ENCODE measurements at places on chromosomes 1 and 21.

DNA sequence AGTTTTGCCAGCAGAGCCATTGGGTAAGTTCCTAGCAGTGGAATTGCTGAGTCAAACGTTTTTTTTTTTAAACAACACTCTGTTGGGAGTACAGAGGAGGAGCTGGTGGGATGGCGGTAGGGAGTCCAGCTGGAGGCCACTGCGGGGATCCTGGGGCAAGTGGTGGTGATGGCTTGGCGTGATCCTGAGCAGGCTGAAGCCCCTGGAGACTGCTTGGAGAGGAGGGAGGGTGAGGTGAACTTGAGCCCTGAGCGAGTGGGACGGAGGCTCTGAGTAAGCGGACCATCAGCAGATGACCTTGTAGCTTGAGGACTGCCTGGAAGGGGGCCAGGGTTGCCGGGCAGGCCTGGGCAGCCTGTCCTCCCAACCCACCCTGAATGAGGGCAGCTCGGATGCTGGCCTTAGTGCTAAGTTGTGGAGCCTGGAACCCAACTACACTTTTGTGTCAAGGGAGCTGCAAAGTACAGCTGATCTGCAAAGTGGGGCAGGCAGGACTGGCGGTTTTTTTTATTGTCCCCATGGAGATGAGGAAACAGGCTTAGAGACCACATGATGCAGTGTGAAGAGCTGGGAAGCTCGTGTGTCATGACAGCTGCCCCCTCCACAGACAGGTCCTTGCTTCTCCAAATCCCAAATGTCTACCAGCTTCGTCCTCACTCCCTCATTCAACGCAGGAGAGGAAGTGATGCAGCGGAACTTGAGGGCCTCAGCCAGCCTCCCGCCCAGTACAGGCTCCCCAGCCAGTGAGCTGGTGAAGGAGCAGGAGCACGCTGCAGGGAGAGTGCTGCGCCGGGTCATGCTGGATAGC is 20.2 kb downstream of the MRPL37 start:
- DNase-seq: no peak

DNA sequence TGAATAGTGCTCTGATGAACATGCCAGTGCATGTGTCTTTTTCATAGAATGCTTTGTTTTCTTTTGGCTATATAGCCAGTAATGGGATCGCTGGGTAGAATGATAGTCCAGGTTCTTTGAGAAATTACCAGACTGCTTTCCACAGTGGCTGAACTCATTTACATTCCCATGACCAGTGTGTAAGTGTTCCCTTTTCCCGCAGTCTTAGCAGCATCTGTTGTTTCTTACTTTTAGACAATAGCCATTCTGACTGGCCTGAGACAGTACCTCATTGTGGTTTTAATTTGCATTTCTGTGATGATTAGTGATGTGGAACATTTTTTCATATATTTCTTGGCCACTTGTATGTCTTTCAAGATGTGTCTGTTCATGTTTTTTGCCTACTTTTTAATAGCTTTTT is 784.5 kb downstream of the USP25 start:
- no peak for DNase-seq

DNA sequence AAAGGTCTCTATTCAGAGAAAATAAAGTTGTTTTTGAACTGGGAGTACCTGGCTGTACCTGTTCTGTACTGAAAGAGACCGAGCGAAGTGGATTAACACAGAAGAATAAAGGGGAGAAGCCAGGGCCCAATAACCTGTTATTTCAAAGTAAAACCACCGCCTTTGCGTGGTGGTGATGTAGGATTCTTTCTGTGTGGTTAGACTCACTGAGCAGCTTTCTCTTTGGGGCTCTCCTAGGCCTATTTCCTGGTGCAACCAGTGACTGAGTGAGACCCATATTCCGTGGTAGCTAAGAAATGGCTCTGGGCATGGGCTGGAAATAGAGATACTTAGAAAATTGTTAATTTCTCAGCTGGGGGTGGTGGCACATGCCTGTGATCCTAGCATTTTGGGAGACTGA is 99.9 kb downstream of the XCL2 start:
- no peak for DNase-seq

GRCh38 chr1:156465747-156466365 is 34.7 kb downstream of the MEF2D start:
- DNase-seq: no peak

DNA sequence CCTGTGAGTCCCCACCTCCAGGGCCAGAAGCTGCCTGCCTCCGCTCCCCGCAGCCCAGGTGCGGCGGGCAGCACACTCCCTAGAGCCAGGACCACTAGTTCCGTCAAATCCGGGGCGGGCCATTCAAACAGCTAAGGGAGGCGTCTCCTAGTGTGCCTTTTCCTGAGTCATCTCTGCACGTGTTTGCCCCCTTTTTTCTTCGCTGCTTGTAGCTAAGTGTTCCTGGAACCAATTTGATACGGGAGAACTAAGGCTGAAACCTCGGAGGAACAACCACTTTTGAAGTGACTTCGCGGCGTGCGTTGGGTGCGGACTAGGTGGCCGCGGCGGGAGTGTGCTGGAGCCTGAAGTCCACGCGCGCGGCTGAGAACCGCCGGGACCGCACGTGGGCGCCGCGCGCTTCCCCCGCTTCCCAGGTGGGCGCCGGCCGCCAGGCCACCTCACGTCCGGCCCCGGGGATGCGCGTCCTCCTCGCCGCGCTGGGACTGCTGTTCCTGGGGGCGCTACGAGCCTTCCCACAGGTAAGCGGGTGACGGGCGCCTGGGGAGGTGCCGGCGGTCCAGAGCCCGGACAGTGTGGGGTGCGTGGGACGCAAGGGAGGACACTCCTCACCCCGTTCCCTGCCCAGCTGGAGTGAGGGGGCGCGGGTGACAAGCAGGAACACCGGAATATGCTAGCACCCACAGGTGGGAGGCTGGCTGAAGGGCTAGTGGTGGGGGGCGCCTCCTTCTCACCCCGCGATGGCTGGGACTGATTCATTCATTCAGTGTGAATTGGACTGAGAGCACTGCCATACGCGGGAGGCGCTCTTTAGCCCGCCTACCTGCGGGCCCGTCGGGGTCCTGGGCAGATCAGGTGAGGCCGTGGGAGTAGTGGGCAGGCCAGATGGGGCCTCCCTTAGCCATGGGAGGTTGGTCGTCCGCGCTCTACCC is at the start of gene TNFRSF8:
TNFRSF8 (plus strand) TSS at position 163 of the 932 bp plus-strand sequence; CDS start at position 459, 296 bp downstream.
- no peak for DNase-seq

GRCh38 chr1:235831148-235831547 is 35.6 kb downstream of the LYST start:
- no peak for DNase-seq

DNA sequence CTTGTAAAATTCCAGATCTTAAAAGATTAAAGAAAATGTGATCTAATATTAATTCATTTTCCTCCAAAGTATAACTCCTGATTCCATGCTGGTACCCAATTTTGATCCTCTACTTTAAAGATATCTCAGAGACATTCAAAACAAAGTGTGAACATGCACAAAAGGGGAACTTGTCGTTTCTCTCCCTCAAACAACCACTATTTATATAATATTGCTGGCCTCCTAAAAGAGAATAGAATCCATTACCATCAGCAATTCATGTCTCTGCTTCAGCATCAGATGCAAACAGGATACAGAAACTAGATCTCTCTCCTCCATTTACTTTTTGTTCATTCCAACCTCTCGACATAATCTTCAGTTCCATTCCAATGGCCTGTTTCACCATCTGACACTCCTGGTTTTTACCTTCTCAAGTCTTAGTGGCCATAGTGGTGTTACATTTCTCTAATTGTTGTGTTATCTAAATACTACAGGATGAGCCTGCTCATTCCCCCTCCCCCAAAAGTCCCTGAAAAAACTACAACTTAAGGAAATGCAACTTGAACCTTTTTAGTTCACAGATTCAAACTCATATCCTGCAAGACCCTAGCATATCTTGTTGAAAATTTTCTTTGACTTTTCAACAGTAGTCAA is 4.1 kb downstream of the NRIP1 start:
- DNase-seq: no peak

GRCh38 chr1:18794561-18794960 is 64.9 kb downstream of the TAS1R2 start:
- DNase-seq: no peak

DNA sequence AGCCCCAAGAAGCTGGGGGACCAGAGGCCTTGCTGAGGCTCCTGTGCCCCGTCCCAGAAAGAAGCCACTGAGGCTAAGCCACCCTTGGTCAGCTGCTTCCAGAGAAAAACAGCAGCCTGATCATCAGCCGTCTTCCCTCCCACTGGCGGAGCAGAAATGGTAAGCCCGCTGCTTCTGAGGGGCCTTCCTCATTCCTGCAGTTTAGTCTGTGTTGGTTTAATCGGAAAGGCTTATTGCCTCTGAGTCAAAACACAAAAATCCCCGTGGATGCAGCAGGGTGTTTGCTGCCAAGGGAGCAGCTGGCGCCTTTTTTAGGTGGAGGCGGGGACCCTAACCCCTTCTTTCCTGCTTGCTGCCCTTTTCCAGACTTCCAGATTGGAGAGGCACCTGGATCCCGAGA is 33.9 kb downstream of the SPSB1 start:
- no peak for DNase-seq

- peak; percentile 54 for DNase-seq
Observed at GRCh38 chr21:38219049-38219628, 37.7 kb upstream of the KCNJ15 start.

GRCh38 chr1:178341261-178341956 is 155.4 kb downstream of the CLEC20A start:
- no peak for DNase-seq

DNA sequence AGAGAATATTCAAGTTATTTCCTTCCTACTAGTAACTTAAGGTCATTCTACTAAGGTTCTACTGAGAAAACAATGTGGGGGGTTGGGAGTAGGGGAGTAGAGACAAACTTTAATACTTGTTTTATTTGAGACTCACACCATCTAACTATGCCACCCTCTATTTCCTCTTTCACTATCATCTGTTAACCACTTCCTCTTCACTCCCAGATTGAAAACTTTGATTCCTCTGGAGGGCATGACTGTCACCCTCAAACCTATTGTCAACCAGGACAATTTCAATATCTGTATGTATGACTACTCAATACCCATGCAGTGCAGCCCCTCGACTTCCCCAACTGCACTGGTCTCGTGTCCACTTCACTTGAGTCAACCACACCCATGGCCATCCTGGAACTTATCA is 165.6 kb upstream of the POGK start:
- no peak for DNase-seq

- DNase-seq: no peak
Observed at GRCh38 chr1:51331206-51332100, 1.1 kb upstream of the TTC39A start.

DNA sequence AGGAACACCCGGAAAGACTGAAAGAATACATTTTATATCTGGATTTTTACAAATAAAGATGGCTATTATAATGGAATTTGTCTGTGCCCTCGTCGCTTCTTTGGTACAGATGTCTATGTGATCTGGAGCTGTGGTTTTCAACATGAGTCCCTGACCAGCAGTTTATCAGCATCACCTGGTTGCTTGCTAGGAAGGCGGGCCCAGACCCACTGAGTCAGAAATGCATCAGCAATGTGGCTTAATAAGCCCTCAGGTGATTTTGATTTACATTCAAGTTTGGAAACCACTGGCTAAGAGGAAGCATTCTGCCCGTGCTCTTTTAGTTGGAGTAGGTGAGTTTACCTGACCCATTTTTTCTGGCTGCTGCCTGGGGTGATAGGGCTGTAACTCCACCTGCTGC is 31.7 kb downstream of the ATP1A1 start:
- no peak for DNase-seq

GRCh38 chr1:235229868-235230267 is 68.8 kb upstream of the RBM34 start:
- DNase-seq: no peak

GRCh38 chr1:230022666-230023380 is 44.2 kb upstream of the GALNT2 start:
- DNase-seq: no peak

DNA sequence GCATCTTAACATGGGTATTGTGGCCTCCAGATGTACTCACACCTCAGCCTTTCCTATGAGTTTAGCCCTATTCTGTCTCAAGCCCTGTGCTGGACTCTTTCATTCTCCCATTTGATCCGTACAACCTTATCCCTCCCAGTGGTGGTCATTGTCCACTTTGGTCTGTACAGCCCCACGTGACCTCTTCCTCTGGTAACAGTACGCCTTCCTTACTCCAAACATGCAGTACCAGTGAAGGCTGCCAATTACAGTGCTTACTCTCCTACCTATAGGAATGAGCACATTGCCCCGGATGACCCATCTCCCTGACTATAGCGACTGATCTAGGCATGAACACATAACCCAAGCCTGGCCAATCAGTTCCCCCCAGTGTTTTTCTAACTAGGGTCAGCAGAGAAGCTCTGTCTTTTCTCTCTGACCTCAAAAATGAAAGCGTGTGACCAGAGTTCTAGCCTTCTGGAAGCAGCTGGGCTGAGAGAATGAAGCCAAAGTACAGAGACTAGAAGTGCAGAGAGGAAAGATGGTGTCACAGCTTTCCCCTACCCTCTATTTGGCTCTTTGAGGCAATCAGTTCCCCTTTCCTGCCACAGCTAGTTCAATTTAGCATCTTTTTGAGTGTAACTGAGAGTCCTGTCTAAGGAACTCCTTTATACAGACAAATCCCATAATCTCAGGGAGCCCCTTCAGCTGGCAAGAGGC is 9.9 kb upstream of the QSOX1 start:
- DNase-seq: no peak

- no peak for DNase-seq
Observed at GRCh38 chr1:119440721-119441307, 25.9 kb downstream of the HSD3B2 start.

DNA sequence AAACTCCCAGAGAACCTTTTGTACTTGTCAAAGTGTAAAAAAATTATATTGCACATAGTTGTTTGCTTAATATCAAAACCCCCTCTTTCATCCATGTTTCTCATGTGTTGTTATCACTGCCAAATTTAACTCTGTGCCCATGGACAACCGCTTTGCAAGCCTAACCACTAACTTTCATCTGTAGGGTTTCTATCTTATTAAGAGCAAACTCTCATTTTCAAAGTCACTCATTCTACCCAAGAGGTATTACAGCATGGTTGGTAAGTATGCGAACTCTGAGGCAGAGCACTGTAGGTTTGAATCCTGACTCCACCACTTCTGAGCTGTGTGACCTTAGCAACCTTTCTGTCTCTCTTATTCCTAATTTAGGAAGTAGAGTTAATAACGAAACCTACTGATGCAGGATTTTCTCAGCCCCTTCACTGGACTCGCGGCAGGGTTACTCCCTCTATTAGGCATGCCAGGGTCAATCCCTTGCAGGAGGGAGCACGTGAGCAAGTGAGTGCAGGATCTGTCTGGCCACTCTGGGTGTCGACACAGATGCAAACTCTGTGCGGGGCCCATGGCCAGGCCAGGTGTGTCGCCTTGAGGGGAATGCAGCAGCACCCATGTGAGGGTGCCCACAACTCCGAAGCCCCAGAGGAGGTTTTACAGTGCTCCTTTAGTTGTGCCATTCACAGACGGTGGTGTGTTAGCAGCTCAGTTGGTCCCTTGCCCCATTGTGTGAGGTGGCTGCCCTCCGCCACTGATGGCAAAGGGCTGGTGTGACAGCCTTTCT is 361.5 kb upstream of the ADGRL2 start:
- DNase-seq: no peak

GRCh38 chr1:203271962-203272632 is 33.2 kb upstream of the BTG2 start:
- DNase-seq: no peak
